Stimulated activated CD8-positive, alpha-beta memory T cell treated with anti-CD3 and anti-CD28 coated beads, Interleukin-12 subunit alpha, Interleukin-12 subunit beta, amount 100 ng/mL, for 4 hours (primary cell): ENCODE measurements at places on chromosomes 7 and 10.

DNA sequence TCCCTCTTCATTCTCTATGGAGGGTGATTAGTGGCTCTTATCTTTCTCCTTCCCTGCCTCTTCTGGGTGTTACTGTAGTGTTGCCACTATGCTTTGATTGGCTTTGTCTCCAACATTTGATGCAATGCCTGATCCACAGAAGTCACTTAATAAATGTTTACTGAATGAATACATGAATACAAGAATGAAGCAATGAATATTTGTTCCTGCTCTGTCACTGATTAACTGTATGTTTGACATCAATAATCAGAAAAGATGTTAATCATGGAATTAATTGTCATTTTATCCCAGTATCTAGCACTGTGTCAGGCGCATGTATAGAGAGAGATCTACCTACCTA is 4.3 kb downstream of the ANK3 start:
- DNase-seq: no peak

GRCh38 chr7:110835849-110836248 is 255.1 kb upstream of the LRRN3 start:
- DNase-seq: no peak

GRCh38 chr7:2837496-2837895 is 6.6 kb downstream of the GNA12 start:
- DNase-seq: no peak

DNA sequence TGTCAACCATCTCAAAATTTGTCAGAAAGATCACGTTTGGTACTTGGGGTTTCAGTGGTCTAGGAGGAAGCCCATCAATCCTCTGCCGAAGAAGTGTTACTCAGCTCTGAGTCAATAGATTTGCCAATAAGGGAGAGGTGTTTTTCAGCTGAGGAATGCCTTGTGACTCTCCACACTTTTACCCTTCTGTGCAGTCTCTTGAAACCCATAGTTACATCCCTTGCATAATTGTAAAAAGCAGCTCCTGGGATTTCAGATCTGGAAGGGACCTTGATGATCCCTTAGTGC is 47.5 kb downstream of the INSYN2A start:
- no peak for DNase-seq

GRCh38 chr7:134888141-134888740 is 98.1 kb upstream of the AGBL3 start:
- DNase-seq: no peak

DNA sequence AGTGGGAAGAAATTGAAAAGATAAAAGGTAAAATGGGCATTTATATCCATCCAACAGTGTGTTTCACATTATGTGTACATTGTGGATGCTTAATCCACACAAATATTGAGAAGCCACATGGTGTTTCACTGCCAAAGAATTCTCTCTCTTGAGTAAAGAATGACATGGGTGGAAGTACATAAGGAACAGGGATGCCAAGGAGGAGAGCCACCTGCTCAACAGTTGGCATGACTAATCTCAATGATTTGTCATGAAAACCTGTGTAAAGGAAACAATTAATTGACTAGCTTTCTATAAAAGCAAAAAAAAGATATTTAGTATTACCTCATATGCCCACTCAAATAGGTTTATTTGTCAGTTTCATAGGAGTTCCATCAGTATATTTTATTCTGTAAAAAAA is 43.1 kb downstream of the MAGI2 start:
- no peak for DNase-seq

DNA sequence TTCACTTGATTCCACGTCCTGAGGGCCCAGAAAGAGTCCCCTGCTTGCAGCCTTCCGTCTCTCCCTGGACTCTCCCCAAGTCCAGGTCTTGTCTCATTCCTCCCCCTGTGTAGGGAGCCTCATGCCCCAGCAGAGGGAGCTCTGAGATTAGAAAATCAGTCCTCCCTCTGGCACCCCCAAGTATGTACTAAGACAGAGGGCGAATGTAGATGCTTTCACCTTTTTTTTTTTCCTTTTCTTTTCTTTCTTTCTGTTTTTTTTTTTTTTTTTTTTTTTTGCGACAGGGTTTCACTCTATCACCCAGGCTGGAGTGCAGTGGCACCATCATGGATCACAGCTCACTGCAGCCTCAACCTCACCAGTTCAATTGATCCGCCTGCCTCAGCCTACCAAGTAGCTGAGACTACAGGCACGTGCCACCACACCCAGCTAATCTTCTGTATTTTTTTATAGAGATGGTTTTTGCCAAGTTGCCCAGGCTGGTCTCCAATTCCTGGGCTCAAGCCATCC is 10.3 kb downstream of the SFXN3 start:
- DNase-seq: peak; percentile 51

GRCh38 chr7:88866265-88866863 is 70.8 kb upstream of the TEX47 start:
- no peak for DNase-seq

DNA sequence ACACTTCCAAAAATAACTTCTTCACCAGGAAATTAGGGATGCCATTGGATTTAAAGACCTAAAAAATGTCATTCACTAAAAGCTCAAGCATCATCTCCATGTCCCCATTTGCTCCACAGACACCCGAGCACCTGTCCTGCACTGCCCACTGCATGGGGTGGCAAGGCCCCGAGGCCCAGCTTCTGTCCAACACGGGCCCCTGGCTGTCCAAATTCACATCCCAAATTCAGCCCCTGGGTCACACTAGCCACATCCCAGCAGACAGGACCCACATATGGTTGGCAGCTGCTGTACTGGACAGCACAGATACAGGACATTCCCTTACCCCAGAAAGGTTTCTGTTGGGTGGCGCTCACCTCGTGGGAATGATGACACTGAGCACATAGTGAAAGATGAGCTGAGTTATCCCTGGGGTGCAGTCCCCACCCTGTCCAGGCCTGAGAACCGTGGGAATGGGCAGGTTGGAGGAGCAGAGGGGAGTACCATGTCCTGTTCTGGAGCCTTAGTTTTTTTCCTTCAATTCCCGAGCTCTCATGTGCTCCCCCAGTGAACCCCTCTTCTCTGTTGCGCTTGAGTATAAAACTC is 55.3 kb downstream of the CSGALNACT2 start:
- no peak for DNase-seq

DNA sequence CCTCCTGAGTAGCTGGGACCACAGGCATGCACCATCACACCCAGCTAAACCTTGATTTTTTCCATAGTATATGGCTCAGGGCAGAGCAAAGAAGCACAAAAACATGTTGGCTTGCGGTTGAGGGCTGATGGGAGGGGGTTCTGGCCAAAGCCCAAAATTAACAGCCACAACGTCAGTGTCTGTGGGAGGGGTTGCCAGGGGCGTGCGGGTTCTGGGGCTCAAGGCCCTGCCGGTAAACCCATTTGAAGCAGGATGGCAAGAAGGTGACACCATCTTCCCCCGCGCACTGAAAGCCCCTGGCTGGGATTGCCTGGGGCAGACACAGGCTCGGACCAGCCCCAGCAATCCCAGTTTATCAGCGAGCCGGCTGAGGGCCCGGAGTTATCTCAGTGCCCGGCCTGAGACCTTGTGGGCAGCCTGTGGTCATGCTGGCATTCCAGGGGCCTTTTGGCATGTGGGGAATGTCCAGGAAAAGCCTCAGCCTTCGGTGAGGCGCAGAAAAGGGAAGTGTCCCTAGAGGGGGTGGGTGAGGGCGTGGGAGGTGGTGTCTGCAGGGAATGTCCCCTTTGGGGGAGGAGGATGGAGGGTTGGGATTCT is 167.7 kb upstream of the TNRC18 start:
- DNase-seq: no peak

DNA sequence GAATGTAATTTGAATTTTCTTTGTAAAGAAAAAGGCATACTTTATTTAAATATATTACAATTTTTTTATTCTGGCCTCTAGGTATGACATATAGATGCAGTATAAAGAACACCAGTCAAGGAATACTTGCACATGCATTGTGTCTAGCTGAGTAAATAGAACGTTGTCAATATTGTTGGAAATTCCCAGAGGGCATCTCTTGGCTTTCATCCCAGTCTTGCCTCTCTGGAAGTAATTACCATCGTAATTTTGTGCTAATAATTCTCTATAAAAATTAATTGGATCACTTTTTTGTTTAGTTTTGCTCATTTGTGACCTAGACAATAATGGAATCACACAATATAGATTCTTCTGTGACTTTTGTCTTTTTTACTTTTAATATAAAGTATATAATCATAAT is 1052.3 kb upstream of the CELF2 start:
- no peak for DNase-seq

DNA sequence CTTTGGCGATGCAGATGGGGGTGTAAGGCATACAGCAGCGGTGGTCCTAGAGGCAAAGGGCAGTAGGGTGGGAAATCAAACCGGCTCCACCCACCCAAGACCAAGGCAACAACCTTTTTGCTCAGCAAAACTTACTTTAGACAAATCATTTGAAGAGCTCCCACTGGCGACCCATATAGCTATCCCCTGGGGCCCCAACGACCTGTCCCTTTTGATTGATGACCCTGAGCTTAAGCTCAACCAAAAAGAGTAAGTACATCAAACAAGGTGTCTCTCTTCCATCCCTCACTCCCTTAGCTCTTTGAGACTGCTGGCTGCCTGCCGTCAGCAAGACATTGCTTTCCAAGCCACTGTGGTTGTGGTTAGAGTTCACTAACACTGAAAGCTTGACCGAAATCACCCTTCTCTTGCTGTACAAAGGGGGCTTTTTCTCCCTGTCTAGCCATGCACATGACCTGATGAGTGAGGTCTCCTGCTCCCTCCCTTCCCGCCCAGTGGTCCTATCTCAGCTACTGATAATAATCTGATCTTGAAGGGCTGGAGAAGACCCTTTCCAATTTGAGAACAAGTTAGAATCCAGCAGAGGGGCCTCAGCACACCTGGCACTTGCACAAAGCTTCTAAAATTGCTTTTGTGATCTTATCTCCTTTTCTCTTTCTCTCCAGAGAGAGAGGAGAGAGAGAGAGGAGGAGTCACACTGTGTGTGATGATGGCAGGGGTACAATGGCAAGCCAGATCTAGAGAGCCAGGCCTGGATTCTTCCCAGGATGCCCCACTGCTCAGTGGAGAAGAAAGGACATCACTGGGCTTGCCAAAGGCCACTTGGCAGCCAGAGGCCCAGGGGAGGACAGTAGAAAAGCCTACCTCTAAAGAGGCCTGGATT is 42.2 kb downstream of the XPNPEP1 start:
- DNase-seq: no peak

DNA sequence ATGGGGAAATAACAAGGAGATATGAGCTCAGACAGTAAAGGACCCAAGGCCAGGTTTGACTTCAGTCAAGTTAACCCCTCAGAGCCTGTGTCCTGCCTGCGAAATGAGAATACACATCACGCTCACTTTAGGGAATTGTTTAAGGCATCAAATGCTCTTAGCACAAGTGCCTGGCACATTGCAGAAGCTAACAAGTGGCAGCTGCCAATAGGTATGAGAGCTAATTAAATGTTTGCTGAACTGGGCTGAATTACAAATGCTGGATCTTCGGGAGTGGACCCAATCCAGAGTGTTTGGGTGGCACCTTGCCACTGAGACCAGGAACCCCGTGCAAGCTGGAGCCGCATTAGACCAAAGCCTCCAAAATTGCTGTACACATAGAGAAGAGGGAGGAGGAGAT is 136.8 kb downstream of the C10orf90 start:
- DNase-seq: no peak

DNA sequence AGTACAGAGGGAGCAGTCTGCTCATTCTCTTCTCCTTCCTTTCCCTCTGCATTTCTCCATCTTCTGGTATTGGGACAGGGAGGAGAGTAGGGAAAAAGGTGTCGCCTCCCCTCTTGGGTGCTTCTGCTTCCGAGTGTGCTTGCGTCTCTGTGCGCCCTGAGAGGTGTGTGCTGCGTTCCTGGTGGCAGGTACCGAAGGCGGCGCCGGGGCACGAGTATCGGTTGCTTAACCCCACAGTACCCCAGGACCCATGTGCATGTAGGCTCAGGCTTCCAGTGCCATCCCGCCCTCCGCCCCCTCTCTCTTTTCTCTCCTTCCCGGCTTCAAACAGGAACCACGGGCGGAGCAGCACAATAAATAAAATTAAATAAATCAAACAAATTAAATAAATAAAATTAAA is 169.3 kb upstream of the GLI3 start:
- DNase-seq: no peak

DNA sequence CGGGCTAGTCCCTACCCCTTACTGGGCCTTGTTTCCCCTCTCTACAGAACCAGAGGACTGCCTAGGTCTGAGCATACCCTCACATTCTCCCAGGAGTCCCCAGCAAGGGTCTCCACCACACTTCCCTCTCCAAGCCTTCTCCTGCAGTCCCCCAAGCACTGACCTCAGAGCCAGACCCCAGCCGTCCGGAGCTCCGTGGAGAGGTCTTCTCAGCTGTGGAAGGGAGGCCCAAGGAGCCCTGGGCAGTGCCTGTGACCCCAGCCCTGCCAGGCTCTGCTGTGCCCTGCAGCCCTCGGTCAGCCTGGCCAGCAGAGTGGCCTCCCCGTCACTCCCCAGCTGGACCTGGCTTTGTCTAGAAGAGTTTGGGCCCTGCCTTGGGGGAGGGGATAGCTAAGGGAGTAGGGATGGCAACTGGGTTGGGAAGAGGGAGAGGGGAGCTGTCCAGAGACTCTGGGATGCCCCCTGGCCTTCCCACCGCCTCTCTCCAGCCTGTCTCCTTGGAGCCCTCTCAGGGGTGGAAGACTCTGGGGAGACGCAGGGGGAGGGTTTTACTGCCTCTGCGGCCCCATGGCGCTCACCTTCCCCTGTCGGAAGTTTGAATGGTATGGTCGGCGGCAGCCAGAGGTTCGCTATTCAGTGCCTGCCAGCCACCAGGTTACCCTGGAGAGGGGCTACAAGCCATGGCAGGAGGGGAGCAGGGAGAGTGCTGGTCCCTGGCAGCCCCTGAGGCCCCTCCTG is at the start of gene C10orf105:
Gene C10orf105, minus strand, starts transcription at position 315 of the 738 bp plus-strand sequence. CDS start 3,441 bp downstream, outside the sequence.
- no peak for DNase-seq

DNA sequence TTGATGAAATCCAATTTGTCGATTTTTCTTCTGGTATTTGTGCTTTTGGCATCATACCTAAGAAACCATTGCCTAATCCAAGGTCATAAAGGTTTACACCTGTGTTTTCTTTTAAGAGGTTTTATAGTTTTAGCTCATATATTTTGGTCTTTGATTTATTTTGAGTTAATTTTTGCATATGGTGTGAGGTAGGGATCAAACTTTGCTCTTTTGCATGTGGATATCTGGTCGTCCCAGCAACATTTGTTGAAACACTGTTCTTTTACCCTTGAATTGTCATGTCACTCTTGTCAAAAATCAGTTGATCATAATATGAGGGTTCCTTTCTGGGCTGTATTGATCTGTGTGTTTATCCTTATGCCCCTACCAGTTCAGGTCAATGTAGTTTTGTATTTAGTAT is 232.5 kb upstream of the SH2B2 start:
- no peak for DNase-seq

- no peak for DNase-seq
Observed at GRCh38 chr10:132018446-132018845, 36.7 kb upstream of the BNIP3 start.

GRCh38 chr7:85074992-85075391 is 111.9 kb downstream of the SEMA3D start:
- DNase-seq: no peak

GRCh38 chr10:89240519-89240918 is 11.1 kb downstream of the LIPA start:
- DNase-seq: no peak

DNA sequence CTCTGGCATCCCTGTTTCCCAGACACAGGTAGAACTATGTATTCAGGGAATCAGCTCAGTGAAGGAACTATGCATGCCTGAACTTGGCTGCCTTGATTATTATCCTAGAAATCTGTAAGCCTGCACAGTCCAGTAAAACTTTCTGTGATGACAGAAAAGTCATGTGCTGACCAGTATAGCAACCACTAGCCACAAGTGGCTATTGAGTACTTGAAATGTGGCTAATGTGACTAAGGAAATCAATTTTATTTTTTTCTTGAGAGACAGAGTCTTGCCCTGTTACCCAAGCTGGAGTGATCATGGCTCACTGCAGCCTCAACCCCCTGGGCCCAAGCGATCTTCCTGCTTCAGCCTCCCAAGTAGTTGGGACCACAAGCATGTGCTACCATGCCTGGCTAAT is 3.5 kb downstream of the EXOSC1 start:
- DNase-seq: no peak
